ENCODE measurements at places on chromosomes 2 and 18. TPM values are rescaled to one million over a fixed set of nuclear protein-coding genes. Genes with fewer than 3 reads are reported as not detected.

Gene SCN9A
- 0.33 TPM for total RNA-seq

- no peak for DNase-seq
Observed at GRCh38 chr2:9527995-9528787, 27.4 kb downstream of the ADAM17 start.

Gene BOLL
- total RNA-seq: not detected

Gene CMPK2
- total RNA-seq: 0.92 TPM

- DNase-seq: no peak
Observed at GRCh38 chr2:76169276-76170008, 458.7 kb upstream of the GCFC2 start.

Gene SDC1
- 18.3 TPM for total RNA-seq

Gene PLB1
- total RNA-seq: 0.46 TPM

GRCh38 chr2:207869784-207870778 lies 100.4 kb upstream of the FZD5 start:
- no peak for DNase-seq

GRCh38 chr18:26342646-26343045 lies 116.4 kb downstream of the TAF4B start:
- no peak for DNase-seq

Gene MAP3K19
- total RNA-seq: not detected

- DNase-seq: no peak
Observed at GRCh38 chr2:141020346-141020745, 1110.5 kb downstream of the LRP1B start.

Gene UGT1A4
- not detected for total RNA-seq

Gene BZW1
- total RNA-seq: 747 TPM

DNA sequence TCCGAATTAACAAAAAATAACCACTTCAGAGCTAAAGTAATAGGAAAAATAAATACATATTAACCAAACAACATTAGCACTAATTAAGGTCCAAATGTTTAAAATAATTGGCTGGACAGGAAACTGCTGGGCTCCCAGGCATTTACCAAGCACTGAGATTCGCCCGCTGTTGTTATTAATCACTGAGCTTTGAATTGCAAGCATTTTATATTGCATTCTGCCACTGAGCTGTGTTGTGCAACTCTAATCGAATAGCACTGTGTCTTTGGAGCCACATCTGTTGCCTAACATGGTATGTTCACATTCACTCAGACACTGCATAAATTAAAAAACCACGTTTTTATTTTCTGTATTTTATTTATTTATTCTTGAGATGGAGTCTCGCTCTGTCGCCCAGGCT lies 88.9 kb downstream of the SOWAHC start:
- DNase-seq: no peak

- no peak for DNase-seq
Observed at GRCh38 chr2:181984814-181985631, 630 bp upstream of the PPP1R1C start.

GRCh38 chr2:231222318-231223000 lies 24.0 kb downstream of the ARMC9 start:
- DNase-seq: no peak

DNA sequence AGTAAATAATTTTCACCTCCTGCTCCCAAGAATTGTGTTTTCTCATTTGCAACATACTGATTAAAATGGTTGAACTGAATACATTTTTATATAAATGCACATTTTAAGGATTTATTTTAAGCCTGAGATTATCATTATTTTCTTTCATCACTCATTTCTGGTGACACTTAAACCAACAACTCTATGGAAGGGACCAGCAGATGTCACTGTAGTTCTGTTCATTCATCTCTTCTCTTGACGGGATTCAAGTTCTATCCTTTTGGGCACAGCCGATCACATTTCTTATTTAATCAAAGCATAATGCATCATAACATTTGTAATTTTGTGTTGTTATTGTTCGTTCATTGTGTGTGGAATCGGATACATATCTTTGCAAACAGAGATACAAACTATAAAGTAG lies 417.9 kb downstream of the HRH4 start:
- DNase-seq: peak; percentile 41

Gene STON1
- 10.5 TPM for total RNA-seq

DNA sequence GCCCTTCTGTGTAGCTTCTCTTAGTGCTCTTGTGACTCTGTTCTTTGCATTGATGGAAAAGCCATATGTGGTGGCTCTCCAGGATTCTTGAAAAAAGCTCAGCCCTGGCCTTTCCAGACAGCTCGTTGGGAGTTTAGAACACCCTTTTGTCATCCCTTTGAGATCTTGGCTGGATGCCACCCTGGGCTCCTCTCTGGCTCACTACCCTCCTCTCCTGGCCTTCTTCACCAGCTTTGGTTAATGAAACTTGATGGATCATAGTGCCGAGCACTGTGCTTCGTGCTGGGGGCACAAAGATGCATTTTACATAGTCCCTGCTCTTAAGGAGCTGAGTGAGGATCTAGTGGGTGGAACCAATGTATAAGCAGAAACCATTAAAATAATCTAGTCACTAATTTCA lies 15.6 kb upstream of the FHOD3 start:
- no peak for DNase-seq
